ENCODE measurements at places on chromosomes 4 and X. TPM values are rescaled to one million over a fixed set of nuclear protein-coding genes. Genes with fewer than 3 reads are reported as not detected.

Gene CHRDL1
- not detected for total RNA-seq

DNA sequence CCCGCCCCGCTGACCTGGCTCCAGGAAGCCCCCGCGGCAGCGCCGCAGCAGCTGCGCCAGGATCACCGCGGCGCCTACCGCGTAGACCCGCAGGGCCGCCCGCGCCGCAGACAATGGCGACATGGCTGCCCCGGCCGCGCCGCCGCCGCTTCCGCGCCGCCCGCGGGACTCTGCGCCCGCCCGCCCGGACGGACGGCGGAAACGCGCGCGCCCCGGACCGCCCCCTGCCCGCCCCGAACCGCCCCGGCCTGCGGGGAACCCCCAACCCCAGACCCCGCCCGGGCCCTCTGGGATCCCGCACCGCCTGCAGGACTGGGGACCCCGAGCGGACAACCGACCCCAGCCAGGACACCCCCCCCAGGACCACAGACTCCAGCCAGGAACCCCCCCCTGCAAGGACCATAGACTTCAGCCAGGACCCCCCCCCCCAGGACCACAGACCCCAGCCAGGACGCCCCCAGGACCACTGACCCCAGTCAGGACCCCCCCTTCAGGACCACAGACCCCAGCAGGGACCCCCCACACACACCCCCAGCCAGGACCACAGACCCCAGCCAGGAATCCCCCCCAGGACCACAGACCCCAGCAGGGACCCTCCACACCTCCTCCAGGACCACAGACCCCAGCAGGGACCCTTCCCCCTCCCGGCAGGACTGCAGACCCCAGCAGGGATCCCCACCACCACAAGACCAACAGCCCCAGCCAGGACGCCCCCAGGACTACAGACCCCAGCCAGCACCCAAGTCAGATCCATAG is at the start of the genes DHRSX and ZBED1:
Gene DHRSX, minus strand, starts transcription at position 174 of the 756 bp plus-strand sequence. Its CDS starts 51 bp downstream, at position 123.
Gene ZBED1, minus strand, starts transcription at position 174 of the 756 bp plus-strand sequence. CDS start 10,257 bp downstream, outside the sequence.
- H3K27ac ChIP-seq: peak within 1 kb of the TSS; percentile 55
- H3K4me1 ChIP-seq: peaks cover 32% of the 10 kb centered on the region
- peak; percentile 35 for DNase-seq

- peaks cover 63% of the 10 kb centered on the region for H3K27me3 ChIP-seq
- peaks cover 45% of the 10 kb centered on the region for H3K4me1 ChIP-seq
- H3K36me3 ChIP-seq: no peaks in the 10 kb centered on the region
- H3K4me3 ChIP-seq: peak overlapping the region; percentile 7
Observed at GRCh38 chr4:30721185-30722091, 1.3 kb downstream of the PCDH7 start.

- DNase-seq: no peak
- peaks cover 3% of the 10 kb centered on the region for H3K27me3 ChIP-seq
- no peaks in the 10 kb centered on the region for H3K36me3 ChIP-seq
- H3K4me1 ChIP-seq: no peaks in the 10 kb centered on the region
- no peak overlapping the region for H3K4me3 ChIP-seq
- H3K27ac ChIP-seq: no peak overlapping the region
Observed at GRCh38 chrX:137081239-137081638, 47.4 kb upstream of the GPR101 start.

GRCh38 chr4:66688674-66689073 is 856.6 kb downstream of the CENPC start:
- H3K4me1 ChIP-seq: no peaks in the 10 kb centered on the region
- no peak overlapping the region for H3K27ac ChIP-seq
- H3K36me3 ChIP-seq: no peaks in the 10 kb centered on the region
- H3K4me3 ChIP-seq: no peak overlapping the region
- no peak for DNase-seq

GRCh38 chrX:121195719-121196118 is 148.3 kb downstream of the GLUD2 start:
- H3K27me3 ChIP-seq: no peaks in the 10 kb centered on the region
- no peak for DNase-seq
- no peaks in the 10 kb centered on the region for H3K4me1 ChIP-seq
- H3K27ac ChIP-seq: no peak overlapping the region

DNA sequence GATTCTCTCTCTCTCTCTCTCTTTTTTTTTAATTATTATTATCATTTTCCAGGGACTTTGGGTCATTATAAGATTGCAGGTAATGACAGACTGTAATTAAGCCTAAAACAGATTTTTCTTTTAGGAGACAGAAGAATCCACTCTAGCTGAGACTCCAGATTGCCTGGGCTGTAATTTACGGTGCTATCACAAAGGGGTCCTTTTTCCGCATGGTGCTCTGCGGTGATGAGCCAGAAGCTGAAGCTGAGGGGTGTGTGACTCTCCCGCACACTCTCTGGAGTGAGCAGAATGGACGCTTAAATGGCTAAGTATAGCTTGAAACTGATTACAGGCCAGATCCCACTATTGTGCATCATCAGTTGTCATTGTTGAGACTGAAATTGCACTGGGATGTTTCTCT is 50.0 kb downstream of the LGI2 start:
- no peak overlapping the region for H3K27ac ChIP-seq
- no peak for DNase-seq
- no peak overlapping the region for H3K4me3 ChIP-seq
- H3K27me3 ChIP-seq: peaks cover 4% of the 10 kb centered on the region
- no peaks in the 10 kb centered on the region for H3K36me3 ChIP-seq

GRCh38 chrX:134715930-134716619 is 57.8 kb upstream of the PLAC1 start:
- no peaks in the 10 kb centered on the region for H3K27me3 ChIP-seq
- no peak overlapping the region for H3K4me3 ChIP-seq
- H3K27ac ChIP-seq: no peak overlapping the region
- no peak for DNase-seq

DNA sequence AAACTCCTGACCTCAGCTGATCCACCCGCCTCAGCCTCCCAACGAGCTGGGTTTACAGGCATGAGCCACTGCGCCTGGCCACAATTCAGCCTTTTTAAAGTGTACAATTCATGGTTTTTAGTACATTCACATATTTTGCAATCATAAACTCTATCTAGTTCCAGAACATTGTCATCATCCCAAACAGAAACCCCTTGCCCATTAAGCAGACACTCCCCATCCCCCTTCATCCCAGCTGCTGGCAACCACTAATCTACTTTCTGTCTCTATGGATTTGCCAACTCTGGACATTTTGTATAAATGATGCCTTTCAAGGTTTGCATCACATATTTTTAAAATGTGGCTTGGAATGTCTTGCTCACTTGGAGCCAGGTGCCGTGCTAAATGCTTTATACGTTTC is 4.5 kb downstream of the CD99L2 start:
- no peak for DNase-seq
- H3K4me3 ChIP-seq: no peak overlapping the region
- H3K4me1 ChIP-seq: peaks cover 7% of the 10 kb centered on the region
- H3K27ac ChIP-seq: no peak overlapping the region
- H3K27me3 ChIP-seq: no peaks in the 10 kb centered on the region

DNA sequence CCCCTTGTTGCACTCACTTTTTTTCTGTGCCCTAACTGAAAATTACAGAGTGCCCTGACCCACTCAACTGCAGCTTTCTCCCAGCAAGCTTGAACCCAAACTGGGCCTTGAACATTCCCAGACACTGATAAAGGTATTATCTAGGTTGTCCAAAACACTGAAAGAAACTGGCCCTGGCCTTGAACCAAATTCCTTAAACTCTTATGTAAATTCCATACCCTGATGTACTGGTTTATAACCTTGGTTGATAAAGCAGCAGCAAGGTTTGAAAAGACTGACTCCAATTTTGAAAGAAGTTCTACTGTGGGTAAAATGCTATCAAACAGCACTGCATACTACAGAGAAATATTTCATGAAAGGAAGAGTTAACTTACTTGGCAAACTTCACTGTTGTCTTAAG is 125.6 kb downstream of the PHF8 start:
- no peak for DNase-seq
- no peaks in the 10 kb centered on the region for H3K4me1 ChIP-seq
- no peak overlapping the region for H3K4me3 ChIP-seq
- no peak overlapping the region for H3K27ac ChIP-seq
- H3K27me3 ChIP-seq: no peaks in the 10 kb centered on the region

DNA sequence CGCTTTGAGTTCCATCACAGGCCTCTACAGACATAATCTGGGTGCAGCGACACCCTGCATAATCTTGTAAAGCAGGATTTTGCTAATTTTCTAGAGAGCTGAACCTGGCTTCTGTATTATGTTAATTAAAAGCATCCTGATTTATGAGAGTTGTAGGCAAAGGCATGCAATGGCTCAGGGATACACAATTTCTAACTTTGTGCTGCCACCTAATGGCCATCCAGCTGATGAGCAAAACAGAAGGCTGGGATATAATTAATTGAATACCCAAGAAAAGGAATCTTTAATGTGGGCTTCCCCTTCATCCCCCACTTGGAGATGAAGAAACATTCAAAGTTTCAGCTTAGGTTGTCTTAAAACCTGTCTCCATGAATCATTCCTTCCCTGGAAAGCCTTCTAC is 78.1 kb downstream of the BMP15 start:
- H3K27me3 ChIP-seq: no peaks in the 10 kb centered on the region
- H3K27ac ChIP-seq: no peak overlapping the region
- H3K36me3 ChIP-seq: no peaks in the 10 kb centered on the region
- no peaks in the 10 kb centered on the region for H3K4me1 ChIP-seq

All from CD4-positive, alpha-beta T cell (primary cell).